ENCODE measurements at places on chromosomes 4 and X.
A peak's percentile ranks its signal among the peaks of the same experiment; 100 is the strongest.

DNA sequence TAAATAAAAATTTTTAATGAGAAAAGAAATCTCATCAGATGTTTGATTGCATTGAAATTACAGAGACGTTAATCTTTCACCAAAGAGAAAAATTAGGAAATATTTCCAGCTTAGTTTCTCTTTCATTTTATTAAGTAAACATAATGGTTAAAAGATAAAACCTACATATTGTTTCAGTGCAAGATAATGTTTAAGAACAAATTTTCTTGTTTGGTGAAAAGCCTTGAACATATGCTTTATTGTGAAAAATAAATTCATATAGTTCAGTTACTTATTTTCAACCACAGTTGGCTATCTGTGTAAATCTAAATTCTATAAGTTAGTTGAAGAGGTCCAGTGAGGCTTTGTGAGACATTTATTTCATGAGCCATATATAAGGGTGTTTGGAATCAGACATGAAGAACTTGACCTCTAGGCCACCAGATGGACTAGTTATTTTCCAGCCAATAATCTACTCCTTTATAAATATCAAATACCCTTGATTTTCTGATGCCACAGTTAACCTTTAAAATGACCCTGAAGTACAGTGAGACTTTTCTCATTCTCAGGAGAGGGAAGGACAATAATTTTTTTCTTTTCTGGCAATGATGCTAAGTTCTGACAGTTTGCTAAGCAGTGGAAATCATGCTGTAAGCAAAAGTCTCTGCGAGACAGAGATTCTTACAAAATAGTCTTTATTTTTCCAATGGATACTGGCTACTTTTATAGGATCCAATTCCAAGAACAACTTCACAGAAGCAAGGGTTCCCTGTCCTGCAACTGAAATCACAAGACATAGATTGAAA is 2.5 kb downstream of the ARSJ start:
- DNase-seq: no peak

- DNase-seq: peak; percentile 39
Measured at GRCh38 chrX:104166735-104167436, 633 bp downstream of the FAM199X start.

GRCh38 chr4:132691668-132692067 is 457.4 kb upstream of the PCDH10 start:
- DNase-seq: no peak

- no peak for DNase-seq
Measured at GRCh38 chr4:128381748-128382559, 94.3 kb upstream of the PGRMC2 start.

DNA sequence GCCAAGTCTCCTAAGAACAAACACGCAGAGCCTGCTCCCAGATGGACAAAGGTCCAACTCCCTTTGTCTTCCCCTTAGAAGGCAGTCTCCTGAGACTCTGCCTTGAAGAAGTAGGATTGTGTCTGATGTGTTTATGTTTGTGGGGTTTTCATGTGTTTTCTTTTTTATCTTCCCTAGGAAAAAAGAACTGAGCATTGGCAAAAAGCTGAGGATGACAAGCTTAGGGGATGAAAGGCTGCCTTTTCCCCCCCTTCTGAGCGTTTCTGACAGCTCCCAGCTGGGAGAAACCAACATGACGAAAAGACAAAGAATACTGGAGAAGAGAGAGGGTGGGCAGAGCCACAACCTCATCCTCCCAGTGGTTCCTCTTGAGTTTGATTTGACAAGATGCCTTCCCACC is 181.1 kb downstream of the EVC2 start:
- no peak for DNase-seq

GRCh38 chr4:75662626-75663025 is 10.6 kb downstream of the G3BP2 start:
- DNase-seq: no peak

- DNase-seq: no peak
Measured at GRCh38 chrX:9678215-9678965, 87.3 kb downstream of the GPR143 start.

DNA sequence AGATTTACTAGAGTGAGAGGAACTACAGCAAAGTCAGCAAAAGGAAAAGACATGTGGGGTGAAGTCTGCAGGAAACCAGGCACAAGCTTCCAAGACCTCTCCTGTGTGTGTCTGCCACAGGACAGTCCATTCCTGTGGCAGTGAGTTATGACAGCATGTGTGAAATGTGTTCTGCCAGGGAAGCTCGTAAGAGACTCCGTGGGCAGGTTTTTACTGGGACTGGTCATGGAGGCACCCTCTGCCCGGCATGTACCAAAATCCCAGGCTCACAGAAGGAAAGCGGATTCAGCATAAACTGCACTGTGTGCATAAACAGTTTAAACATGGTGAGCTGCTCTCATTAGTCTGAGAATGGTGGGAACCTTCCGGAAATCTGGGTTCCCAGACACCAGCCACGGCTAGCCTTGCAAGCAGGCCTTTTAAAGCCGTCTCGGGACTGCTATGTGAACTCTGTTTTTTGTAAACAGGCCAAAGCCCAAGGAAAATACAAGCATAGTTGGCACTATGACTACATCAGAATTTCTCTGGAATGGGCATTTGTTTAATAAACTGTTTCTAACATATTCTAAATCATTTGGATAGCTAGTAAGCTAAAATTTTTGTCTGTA is 288.5 kb downstream of the TENM3 start:
- no peak for DNase-seq

DNA sequence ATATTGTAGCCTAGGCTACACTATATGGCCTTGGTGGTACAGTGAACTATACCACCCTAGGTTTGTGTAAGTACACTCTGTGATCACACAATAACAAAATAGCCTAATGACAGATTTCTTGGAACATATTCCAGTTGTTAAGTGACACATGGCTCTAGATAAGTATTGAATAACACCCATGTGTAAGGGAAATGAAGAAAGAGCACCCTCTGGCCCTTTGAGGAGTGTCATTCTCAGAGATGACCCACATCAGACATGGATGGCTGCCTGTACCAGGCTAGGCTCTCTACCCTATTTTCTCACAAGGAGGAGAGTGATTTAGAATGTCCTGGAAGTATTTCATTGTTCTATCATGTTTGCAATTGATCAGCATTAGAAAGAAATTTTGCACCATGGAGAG is 61.7 kb downstream of the HAND2 start:
- no peak for DNase-seq

DNA sequence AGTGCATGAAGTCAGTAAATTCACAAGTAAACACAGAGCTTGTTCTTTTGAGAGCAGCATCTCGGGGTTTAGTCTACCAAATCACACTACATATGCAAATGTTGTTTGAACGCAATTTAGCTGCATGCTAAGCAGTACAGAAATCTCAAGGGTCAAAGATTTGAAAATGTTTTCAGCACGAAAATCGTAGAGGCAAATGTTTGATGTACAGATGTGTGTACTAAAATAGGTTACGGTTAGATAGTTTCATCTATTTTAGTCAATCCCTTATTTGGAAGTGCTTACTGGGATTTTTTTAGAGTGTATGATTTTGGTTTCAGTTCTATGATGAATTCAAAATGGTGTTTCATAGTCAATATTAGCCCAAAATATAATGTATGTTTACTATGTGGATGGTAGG is 1928.2 kb upstream of the TENM3 start:
- no peak for DNase-seq

DNA sequence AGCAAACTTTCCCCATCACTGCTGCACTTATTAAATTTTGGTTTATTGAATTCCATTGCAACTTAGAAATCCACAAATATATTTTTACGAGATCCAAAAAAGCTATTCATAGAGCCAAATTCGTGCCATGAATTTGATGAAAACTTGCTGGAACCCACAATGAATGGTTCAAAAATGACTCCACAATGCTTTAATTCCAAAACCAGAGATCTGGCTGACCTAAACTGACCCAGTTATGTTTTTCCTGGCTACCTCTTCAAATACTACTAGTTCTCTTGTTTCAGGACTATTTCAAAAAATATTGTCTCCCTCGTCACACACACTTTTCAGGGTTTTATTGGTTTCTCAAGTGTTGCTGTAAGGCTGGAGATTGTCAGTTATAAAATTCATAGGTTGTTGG is 474.8 kb downstream of the PDGFC start:
- DNase-seq: no peak

GRCh38 chr4:114926583-114926982 is 186.8 kb downstream of the NDST4 start:
- DNase-seq: no peak

- no peak for DNase-seq
Measured at GRCh38 chr4:68079928-68080327, 49.7 kb downstream of the TMPRSS11F start.

GRCh38 chrX:16096141-16096540 is 27.2 kb upstream of the GRPR start:
- DNase-seq: no peak

GRCh38 chrX:10507181-10507580 is 113.2 kb downstream of the MID1 start:
- no peak for DNase-seq

DNA sequence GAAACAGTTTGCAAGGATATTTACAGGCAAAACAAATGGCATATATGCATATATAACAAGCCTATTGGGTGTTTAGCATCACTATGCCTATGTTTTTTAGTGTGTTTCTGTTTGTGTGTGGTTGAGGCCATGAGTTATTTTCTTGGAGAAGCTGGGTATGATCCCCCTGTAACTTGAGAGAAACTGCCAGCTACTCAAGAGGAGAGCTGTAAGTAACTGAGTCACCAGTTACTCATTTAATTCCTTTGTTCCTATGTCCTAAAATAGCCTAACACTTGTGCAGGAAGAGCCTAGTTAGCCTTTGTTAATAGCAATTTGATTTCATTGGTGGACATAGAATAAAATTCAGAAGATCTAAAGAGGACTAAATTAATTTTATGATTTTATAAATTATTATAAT is 79.1 kb downstream of the PWWP3B start:
- DNase-seq: no peak

GRCh38 chr4:86927843-86928395 is 6.9 kb upstream of the AFF1 start:
- DNase-seq: no peak

- peak; percentile 60 for DNase-seq
Measured at GRCh38 chr4:165909947-165910346, 36.9 kb downstream of the TLL1 start.

DNA sequence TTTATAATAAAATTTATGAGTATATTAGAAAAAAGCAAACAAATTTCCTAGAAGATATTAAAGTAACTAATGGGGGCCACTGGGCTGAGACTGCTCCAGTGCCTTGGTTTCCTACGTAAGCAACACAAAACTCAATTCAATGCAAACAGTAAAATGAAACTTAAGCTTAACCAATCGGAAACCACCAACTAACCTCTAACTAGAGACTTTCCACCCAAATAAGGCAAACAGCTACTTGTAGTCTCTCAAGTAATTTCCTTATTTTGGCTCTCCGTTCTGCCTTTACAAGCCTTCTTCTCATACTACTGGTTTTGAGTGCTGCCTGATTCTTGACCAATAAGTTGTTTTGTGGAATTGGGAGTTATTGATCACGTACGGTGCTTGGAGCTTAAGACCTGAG is 167.3 kb upstream of the VEGFC start:
- DNase-seq: no peak

DNA sequence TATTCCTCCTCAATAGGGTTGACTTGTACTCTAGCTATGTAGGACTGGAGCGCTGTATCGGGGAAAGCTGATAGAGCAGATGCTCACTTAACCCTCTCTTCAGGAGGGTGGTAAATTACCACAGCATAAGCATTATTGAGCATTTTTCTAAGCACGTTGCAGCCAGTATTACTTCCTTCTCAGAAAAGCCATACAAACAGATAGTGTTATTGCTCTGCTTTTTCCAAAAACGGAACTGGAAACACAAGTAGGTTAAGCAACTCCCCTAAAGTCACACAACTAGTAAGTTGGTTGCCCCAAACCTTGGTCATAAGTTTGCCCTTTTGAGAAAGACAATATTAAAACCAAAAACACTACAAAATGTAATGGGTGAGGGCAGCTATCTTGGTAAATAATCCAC is 73.9 kb downstream of the REELD1 start:
- no peak for DNase-seq

GRCh38 chr4:183318656-183319055 is 1.4 kb downstream of the CLDN22 start:
- DNase-seq: no peak

DNA sequence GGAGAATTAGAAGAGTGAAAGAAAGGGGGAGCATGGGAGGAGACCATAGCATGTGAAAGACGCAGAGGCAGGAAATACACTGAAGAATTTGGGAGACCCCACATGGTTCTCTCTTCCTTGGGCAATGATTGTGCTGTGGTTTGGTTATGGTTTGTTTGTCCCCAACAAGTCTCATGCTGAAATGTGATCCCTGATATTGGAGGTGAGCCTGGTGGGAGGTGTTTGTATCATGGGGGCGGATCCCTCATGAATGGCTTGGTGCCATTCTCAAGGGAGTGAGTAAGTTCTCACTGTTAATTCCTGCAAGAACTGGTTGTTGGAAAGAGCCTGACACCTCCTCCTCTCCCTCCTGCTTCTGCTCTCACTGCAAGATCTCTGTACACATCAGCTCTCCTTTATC is 78.6 kb upstream of the RAI2 start:
- DNase-seq: no peak

Measured in spinal cord (tissue), 10 donors.